ENCODE measurements at places on chromosomes 2 and 18. TPM values are rescaled to one million over a fixed set of nuclear protein-coding genes. Genes with fewer than 3 reads are reported as not detected.

Gene RAPGEF4
- 0.31 TPM for total RNA-seq

Gene TSPYL6
- not detected for total RNA-seq

Gene SULT1C2
- not detected for total RNA-seq

Gene RASGRP3
- 3.6 TPM for total RNA-seq

Gene FEZ2
- 14.9 TPM for total RNA-seq

Gene TBR1
- total RNA-seq: 0.05 TPM

Gene AQP12A
- not detected for total RNA-seq

Gene ELP2
- total RNA-seq: 97.1 TPM

Gene TMEM87B
- total RNA-seq: 15.0 TPM

Gene RNPEPL1
- 61.8 TPM for total RNA-seq

Gene TNFAIP6
- total RNA-seq: not detected

Gene ALPI
- not detected for total RNA-seq

Gene MARCHF4
- total RNA-seq: not detected

Gene LCLAT1
- 46.2 TPM for total RNA-seq

Gene MRPL53
- total RNA-seq: 124 TPM
